ENCODE measurements at places on chromosomes 1 and 21.

GRCh38 chr21:42193131-42193671, 25.7 kb upstream of the ABCG1 start:
- no peak for DNase-seq

DNA sequence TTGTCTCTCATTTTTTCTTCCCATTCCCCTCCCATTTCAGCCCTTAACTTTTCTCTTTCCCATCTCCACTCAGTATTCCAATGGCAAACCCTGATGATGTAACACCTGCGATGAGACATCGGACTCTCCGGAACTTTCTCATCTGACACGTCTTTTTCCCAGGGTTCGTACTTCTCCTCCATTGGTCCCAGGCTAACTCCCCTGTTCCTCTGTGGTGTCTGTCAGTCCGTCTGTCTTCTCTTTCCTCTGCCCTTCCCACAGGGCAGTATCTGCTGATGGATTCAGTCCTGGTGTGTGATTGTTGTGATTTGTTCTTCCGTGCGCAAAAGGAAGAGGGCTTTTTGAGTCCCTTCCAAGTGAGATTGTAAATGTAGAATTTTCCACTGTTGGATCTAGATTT, 27.7 kb downstream of the VANGL2 start:
- no peak for DNase-seq

- no peak for DNase-seq
Measured at GRCh38 chr1:77961392-77961791, 17.5 kb downstream of the FUBP1 start.

DNA sequence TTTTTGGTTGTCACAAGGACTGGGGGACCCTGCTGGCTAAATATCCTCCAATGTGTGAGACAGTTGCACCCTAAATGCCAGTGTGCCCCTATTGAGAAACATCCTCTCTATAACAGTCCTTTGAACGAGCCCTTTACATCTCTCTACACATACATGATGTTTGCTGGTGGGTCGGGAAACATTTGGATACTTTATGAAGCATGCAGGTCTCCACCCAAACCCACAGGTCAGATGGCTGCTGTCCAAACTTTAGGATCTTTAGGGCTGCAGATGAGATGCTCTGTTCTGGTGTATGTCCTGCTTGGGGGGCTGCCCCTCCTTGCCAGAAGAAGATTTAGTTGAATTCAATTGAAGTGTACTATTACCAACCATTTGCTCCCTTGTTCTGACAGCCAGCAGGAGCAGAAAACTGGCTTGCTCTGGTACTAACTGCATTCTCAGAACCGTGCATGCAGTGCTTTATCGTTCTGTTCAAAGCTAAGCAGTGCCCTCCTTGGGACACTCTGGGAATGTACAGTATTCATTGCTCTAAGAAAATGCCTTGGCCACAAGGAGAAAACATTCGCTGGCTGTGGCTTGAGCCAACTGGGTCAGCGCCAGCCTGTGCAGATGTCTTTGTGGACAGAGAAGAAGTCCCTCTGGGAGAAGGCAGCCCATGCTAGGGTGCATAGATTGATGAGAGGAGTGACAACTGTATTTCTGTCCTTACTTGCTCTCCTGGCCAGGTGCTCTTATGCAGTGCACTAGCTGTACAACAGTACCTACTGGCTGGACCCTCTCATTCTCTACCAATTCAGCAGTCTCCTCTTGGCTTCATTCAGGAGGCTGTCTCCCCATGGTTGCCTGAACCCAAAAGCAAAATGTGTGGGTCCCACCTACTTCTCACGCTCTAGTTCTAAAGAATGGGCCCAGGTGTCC, 61.4 kb upstream of the DIRAS3 start:
- peak; percentile 9 for DNase-seq

GRCh38 chr1:202622388-202622787, 87.9 kb downstream of the SYT2 start:
- DNase-seq, result no peak

DNA sequence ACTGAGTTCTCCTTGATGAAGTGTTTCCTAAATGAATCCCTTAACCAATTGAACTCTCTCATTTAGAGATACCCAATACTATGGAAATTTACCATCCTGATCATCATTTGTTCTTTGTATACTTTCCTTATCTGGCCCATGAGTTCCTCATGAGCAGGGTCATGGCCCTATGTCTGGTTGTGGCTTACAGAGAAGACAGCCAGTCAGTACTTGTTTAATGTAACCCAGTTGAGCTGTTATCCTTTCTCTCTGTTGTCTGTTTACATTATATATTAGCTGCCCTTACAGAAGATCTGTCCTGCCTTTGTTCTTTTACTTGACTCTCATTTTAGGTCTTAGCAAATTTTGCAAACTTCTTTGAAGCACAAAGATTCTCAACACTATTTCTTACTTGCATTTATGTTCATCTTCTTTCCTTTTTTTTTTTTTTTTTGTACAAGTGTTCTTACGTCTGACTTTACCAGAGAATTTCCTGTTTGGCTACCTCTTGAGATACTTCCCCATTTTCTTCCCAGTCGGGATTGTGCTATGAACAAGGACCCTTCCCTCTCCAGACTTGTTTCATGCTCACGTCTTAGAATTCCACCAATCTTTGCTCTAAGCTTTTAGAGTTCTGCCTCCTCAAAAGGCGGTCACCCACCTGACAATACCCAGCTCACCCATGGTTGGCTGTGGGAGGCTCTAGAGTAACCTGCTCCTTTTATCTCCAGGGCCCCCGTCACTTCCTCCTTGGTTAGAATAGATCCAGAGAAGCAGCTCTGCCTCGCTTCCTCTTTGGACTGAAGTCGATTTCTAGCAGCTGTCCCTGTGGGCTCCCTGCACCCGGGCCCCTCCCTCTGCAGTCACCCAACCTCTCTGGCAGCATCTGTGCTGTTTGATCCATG, 53.6 kb upstream of the RUNX1 start:
- DNase-seq, result no peak

GRCh38 chr21:41816583-41817165, 49.8 kb upstream of the RIPK4 start:
- peak; percentile 67 for DNase-seq

DNA sequence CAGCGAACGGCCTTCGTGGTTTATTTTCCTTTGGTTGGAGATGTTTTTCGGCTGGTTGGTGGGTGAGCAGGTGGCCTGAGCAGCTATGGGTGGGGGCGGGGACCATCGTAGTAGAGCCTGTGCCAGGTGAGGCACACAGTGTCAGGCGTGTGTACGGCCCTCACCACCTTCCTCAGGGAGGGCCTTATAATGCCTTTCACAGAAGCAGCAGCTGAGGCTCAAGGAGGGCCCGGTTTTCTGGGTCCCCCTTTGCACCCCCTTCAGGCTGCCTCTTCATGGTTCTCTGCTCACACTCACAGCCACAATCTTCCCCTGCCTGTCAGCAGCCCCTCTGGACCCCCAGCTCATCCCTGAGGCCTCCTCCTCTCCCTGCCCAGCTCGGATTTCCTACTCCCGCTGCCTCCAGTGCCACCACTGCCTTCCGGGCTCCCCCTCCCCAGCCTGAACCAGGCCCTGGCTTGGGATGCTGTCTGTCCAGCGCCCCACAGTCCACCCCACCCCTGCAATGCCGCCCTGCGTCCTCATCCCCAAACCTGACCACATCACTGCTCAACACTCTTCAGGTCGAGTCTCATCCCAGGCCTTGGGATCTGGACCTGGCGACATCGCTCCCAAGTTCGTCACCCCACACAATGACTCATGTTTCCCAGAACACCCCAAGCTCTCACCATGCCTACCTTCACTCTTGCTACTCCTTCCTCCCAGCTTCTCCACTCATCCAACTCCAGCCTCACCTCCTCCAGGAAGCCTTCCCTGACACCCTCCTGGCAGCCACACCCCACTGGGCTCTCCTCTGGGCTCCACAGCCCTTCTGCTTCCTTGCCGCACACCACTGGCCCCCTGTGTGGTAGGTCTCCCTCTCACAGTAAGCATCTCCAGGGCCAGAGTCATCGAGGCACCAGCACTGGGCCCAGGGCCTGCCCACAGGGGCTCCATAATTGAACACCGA, 53.9 kb downstream of the DMRTB1 start:
- DNase-seq, result no peak

DNA sequence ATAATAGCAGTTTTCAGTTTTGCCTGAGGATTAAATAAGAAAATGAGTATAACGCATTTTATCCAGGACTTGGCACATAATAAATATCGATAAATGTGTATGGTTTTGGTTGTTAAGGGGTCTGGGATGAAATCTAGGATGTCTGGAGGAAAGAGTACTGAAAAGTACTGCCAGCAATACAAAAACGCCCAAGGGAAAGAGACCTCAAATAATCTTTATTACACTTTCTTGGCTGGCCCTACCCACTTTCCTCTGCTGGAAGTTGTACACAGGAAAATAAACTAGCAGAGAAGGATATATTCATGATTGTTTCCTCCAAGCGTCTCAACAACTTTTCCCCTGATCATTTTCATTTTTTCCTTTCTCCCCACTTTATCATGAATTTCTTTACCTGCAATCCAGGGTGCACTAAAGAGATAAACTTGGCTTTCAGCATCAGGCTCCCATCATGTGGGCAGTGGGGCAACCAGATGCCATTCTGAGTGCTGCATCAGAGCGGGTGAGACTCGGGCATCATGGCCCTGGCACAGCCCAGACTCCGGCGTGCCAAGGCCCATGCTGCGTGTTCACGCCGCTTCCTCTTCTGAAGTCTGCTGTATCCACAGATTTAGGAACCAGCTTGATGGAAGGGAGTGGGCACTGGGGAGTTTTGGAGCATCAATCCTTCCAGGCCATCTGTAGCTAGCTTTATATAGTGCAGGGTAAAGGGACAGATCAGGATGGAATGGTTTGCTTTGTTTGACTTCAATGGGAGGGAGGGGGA, 35.8 kb upstream of the PLXNA2 start:
- no peak for DNase-seq

DNA sequence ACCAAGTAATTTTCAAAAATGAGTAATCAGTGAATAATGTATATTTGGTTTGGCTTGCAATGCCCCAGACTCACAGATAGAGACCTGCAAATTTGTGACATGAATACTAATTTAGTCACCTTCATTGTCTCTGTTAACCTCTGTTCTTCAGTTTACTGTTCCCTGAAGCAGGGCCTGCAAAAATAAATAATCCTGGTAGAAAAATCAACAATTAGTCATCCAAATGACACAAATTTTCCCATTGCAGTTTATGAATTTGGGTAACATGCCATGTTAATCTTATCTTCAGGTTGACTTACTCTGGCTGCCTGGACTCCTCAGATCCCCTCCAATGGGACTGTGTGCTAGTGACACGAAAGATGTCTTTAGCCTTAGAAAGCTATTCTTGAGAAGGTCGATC, 289.5 kb downstream of the PAPPA2 start:
- no peak for DNase-seq

Data from 8988T (cell line).